ENCODE measurements at places on chromosomes 16 and 17.

DNA sequence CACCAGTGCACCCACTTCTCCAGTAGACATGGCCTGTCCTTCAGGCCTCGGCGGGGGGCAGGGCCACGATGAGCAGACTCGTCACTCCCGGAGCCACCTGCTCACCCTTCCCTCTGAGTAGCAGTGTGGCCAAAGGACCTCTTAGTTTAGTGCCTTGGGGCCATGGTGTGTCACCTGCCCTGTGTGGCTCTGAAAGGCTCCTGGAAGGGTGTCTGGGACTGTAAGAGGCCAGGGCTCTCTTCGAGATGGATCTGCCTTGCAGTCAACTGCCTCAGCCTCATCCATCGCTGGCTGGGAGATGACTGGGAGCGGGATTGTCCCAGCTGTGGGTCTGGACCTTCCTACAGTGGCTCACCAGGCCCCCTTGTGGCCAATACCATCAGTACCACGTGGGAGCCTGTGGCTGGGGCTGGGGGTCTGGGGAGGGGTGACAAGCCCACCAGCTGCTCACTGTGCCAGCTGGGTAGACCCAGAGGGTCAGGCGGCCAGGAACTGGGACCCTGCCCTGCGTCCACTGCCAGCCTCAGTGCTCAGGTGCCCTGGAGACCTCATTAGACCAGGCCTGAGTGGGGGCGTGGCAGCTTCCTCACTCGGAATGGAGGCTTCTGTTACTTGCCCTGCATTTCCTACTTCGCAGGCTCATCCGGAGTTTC is 133.4 kb downstream of the OR1D5 start:
- no peak for DNase-seq

GRCh38 chr16:66677179-66677578 is 19.4 kb downstream of the CMTM4 start:
- DNase-seq = no peak

GRCh38 chr17:58315281-58315711 is 13.3 kb downstream of the TSPOAP1 start:
- no peak for DNase-seq

- DNase-seq = no peak
Observed at GRCh38 chr17:4004517-4005295, 40.5 kb upstream of the ATP2A3 start.

GRCh38 chr16:17374668-17375255 is 96.0 kb downstream of the XYLT1 start:
- no peak for DNase-seq

GRCh38 chr16:78759596-78759995 is 660.1 kb downstream of the WWOX start:
- DNase-seq = no peak

- no peak for DNase-seq
Observed at GRCh38 chr16:57976331-57976796, 5.4 kb upstream of the CNGB1 start.

GRCh38 chr17:7523033-7523432 is 25.8 kb upstream of the TNFSF12 start:
- no peak for DNase-seq

GRCh38 chr16:41439-42068 is 11.9 kb downstream of the POLR3K start:
- DNase-seq = no peak

GRCh38 chr17:9702914-9703780 is 57.8 kb downstream of the USP43 start:
- DNase-seq = no peak

DNA sequence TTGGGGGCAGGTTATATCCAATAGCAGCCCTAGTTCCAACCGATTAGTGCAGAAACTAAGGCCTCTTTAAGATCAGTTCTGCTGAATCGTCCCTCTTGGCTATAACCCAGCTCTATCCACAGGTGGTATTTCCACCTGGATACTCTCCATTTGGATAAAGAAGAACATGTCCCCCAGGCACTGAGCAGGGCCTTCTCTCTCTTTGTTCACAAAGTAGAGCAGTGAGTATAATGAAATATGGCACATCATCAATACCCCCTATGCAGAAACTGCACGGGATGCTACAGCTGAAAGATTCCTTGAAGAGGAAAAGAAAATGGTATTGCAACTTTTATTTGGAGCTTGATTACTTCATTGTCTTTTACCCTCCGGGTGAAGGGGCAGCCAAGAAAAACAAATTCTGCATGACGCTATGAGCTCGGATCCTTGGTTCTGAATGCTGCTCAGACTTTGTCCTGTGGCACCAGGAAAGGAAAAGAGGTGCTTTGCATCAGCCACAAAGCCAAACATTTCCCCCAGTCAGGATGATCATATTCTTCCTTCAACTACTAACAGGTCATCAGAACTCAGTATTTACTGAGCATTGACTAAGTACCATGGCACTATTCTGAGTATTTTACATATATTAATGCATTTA is 399.7 kb downstream of the NPIPA8 start:
- no peak for DNase-seq

- no peak for DNase-seq
Observed at GRCh38 chr17:2025622-2026309, 632 bp upstream of the RTN4RL1 start.

GRCh38 chr16:2531696-2532493 is 687 bp upstream of the CEMP1 start:
- DNase-seq = peak; percentile 85

- DNase-seq = no peak
Observed at GRCh38 chr16:79182616-79183015, 417.9 kb downstream of the MAF start.

GRCh38 chr16:3458852-3459361 is 15.4 kb downstream of the NAA60 start:
- no peak for DNase-seq

- no peak for DNase-seq
Observed at GRCh38 chr16:30758988-30759491, 2.8 kb downstream of the CFAP119 start.

- DNase-seq = no peak
Observed at GRCh38 chr16:67425580-67425979, 5.3 kb upstream of the HSD11B2 start.

DNA sequence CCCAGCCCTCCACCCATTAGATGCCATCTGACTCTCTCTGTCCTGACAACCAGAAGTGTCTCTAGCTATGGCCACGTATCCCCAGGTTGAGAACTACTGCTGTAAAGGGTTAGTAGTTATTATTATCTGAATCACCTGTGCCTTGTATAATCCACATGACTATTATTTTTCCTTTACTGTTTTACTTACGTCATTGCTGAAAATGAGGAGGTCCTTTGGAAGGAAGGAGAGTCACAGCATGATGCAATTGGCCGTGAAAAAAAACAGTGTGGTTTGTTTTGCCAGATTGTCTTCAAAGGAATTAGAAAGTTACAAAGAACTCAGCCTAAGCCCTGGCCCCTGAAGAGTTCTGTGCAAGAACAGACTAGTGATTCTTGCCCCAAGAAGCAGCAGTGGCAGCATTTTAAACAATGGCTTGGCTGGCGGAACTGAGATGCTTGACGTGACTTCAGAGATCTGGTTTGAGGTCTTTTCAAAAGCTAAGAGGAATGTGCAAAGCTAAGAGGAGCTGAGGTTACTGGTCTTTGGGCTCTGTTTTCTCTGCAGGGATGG is 413.3 kb upstream of the EEF2KMT start:
- DNase-seq = no peak

- no peak for DNase-seq
Observed at GRCh38 chr17:16314189-16314588, 39.1 kb downstream of the CENPV start.

DNA sequence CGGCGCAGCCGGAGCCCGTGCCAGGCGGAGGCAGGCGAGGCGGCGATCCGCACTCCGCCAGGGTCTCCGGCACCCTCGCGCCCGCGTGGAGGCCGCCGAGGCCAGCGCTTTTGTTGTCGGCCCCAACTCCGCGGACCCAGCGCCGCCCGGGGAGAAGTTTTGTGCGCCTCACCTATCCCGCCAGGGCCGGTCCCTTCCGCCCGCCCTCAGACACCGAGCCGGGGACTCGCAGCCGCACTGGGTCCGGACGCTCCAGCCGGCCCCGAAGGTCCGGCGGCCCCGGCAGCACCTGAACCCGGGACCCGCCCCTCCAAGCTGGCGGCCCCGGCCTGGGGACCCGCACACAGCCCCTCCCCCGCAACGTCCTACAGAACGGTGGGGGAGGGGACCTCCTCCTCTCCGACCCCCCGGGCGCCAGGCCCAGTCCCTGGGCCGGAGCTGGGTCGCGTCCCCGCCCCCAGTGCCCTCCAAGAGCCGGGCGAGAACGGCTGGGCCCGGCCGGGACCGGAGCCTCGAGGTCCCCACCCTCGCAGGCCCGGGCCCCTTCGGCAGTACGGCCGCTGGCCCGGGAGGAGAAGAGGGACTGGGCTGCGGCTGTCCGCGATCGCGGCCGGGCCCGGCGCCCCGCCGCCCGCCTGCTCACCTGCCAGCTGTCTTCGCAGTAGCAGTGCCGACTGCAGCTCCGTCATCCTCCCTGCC is 698 bp downstream of the UBE2G1 start:
- DNase-seq = no peak

DNA sequence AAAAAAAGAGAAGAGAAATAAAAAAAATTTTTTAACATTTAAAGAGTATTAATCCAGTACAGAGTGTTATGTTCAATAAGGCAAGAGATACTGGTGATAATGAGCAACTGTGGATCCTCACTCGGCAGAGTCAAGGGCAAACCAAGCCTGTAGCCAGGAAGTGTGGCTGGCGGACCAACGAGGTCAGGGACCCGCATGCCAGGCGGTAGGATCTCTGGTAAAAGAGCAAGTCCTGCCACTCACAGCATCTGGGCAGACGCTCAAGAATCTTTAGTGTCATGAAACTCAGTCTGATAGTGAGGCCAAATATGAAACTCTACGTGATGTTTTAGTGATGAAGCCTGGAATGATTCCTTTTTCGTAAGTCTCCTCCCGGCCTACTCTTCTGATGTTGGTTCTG is 8.3 kb upstream of the GEMIN4 start:
- DNase-seq = no peak

- no peak for DNase-seq
Observed at GRCh38 chr17:48123111-48123510, 15.5 kb downstream of the SNX11 start.

GRCh38 chr17:77128896-77129567 is 11.7 kb upstream of the SEC14L1 start:
- no peak for DNase-seq

DNA sequence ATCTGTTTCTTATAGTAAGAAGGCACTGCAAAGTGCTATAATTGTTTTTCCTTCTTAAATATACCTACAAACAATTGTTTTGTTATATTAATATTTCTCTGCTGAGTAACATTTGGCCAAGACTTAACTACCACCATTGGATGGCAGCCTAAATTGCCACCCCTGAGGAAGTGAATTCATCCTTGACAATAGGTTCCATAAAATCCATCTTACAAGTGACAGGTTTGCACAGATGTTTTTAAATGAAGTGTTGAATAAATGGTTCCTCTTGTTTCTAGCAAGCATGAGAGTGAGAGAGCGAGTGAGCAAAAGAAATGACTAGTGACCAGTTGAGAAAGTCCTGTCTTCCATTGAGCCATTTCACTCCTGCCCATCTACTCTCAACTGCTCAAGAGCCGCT is 8.3 kb upstream of the MPHOSPH6 start:
- DNase-seq = no peak

DNA sequence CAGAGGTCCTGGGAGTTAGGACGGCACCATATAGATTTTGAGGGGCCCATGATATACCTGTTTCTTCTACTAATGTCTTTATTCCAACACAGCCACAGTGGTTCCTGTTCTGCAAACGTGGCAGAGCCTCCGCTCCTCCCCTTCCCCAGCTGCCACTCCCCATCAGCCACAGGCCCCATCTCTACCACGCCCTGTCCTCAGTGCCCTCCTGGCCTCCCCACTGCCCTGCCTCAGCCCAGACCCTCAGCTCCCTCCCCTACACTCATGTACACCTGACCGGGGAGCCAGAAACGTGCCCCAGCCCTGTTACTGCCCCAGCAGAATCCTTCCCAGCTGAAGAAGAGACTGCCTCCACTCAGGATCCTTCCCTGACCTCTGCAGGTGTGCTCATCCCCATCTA is 11.9 kb upstream of the RBFOX3 start:
- no peak for DNase-seq

DNA sequence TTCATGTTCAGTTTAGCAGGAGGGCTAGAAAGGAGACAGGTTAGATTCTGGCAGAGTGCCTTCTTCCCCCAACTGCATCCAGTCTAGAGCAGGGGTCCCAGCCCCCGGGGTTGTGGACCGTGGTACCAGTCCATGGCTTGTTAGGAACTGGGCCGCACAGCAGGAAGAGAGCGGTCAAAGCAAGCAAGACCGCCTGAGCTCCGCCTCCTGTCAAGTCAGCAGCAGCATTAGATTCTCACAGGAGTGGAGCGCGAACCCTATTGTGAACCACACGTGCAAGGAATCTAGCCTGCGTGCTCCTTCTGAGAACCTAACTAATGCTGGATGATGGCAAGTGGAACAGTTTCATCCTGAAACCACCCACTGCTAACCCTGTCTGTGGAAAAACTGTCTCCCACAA is 95.0 kb downstream of the HIC1 start:
- no peak for DNase-seq

- DNase-seq = no peak
Observed at GRCh38 chr17:36740157-36740556, 138.8 kb downstream of the MRM1 start.

GRCh38 chr16:14172200-14172809 is 101.2 kb downstream of the MRTFB start:
- DNase-seq = no peak

- no peak for DNase-seq
Observed at GRCh38 chr16:3032624-3033023, 4.1 kb downstream of the BICDL2 start.

DNA sequence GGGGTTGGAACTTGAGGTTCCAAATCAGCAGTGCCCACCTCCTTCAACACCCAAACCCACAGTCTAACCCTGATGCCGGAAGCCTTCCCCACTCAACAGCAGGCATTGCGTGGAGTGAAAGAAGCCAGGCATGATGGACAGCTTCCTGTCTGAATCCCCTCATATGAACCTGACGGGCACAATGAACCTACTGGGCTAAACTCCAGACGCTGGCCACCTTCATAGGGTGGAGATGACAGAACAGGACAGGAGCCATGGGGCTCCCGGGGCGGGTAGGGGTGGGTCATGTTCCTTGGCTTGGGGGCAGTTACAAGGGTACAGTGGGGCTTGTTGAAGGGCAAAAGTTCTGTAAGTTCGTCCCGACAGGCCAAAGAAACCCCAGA is 460 bp upstream of the HSBP1 start:
- no peak for DNase-seq

DNA sequence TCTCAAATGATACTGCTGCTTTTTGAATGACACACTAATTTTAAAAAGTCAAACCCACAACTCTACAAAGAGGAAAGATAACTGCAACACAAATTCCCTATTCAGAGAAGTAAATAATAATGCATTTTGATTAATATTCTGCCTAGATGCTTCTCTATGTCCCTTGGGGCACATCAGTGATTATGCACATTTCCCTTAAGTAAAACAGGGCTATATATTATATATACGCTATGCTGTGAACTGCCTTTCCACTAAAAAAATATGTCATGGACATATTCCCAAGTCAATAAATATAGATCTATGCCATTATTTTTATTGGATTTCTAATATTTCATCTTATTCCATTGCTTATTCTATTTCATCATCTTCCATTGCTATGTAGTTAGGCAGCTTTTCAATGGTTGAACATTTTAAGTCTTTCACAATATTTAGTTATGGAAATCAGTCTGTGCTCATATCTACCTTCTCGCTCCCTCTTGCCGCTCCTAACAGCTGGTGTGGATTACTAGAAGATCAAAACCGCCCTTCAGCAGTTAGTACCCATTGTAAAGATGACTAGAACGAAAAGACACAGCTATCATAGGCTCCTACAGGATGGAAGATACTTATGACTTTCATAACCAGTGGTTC is 468.2 kb upstream of the GOT2 start:
- no peak for DNase-seq

GRCh38 chr16:85850344-85850880 is 48.5 kb upstream of the IRF8 start:
- DNase-seq = no peak

- DNase-seq = no peak
Observed at GRCh38 chr17:41333836-41334235, 16.8 kb downstream of the KRT33A start.

Data from NCI-H1048 (cell line).